ENCODE measurements at places on chromosomes 5 and 9.
A peak's percentile ranks its signal among the peaks of the same experiment; 100 is the strongest.

GRCh38 chr5:119386596-119387344, 31.0 kb downstream of the TNFAIP8 start:
- DNase-seq, result no peak

DNA sequence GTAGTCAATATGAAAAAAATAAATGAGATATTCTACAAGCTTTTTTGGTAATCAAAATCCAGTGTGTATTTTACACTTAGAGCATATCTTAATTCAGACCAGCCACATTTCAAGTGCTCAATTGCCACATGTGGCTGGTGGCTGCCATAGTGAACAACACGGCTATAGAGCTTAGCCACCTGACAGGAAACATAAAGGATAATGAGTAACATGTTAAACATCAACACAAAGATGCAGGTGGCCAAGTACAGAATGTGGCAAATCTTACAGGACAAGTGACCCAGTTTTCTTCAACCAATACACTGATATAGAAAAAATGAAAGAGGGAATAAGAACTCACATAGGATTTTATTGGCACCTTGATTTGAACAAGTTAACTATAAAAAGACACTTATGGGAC, 61.4 kb downstream of the KIF24 start:
- DNase-seq, result no peak

- DNase-seq, result no peak
These were observed 73.9 kb downstream of the KIF24 start for GRCh38 chr9:34254966-34255825.

- peak; percentile 77 for DNase-seq
These were observed at the start of gene OTULIN for GRCh38 chr5:14664270-14665100. Gene OTULIN, plus strand, starts transcription at chr5:14664718. Its CDS starts 108 bp downstream, at chr5:14664826.

DNA sequence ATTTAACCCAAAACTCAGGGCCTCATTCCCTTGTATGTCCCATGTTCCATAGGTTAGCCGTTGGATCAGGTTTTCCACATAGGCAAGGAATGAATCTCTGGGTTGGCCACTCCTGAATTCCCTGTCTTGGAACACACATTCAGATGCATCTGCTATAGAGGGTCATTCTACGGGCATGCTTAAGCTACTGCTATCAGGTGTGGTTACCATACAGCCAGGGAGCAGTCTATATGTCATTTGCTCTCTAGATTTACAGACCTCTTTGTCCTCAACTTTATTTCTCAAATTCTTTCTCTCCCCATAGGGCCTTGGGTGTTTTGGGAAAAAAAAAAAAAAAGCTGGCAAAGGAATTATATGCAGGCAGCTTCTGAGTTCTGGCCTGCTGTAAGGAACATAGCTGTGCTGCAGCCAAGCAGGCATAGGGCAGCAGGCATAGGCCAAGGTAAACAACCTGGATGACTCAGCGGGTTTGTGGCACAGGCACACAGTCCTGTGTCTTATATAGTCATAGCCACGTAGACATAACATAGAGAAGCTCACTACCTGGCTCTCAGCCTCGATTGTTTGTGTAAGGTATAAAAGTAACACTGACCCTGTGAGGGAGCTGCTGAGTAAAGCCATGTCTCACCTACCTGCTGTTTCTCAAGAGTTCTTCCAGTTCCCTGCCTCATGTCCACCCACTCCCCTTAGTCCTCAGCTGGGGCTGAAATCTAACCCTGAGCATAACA, 141.5 kb downstream of the OSTF1 start:
- no peak for DNase-seq

GRCh38 chr9:95887926-95888497, 12.5 kb downstream of the ERCC6L2 start:
- no peak for DNase-seq

DNA sequence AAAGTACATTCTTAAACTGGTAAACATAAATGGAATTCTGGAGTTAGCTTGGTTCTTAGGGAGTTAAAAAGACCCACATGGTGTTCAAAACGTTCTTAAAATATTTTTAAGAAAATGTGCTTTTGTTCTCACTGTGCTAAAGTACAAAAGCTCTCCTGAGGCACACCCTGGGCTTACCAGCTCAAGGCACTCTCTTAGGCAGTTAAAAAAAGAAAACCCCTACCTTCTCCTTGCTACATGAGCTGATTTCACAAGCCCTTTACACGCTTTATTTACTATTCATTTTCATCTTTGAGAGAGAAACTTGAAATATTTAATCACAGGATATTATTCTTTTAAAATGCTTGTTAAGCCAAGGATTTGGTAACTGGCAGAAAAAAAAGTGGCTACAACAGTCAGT, 723.3 kb upstream of the GRAMD2B start:
- DNase-seq, result no peak

DNA sequence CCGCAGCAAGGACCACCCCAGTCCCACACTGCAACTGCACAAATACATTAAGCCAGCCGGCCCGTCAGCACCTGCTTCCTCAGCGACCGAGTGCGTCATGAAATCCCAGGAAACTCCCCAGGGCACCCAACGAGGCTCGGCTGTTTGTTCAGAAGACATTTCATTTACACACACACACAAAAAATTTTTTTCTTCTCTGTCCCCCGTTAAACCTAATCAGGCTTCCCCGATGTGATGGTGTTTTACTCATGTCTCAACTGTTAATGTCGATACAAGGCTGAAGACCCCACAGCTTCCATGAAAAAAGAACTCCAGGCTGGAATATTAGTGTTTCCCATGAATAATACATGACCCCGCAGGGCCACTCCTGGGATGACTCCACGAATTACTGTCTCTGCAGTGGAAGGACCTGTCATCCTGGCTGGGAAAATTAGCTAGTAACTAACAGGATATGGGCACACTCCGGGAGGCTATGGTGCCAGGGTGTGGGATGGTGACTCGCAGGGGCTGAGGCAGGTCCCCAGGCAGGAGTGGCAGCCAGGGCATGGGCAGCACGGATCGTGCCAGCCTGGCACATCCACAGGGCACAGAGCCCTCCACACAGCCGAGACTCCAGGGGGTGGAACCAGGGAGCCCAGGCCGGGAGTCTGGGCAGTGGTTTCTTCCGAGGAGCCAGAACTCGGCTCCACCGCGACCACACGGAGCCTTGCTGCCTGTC, 102.4 kb downstream of the VAV2 start:
- DNase-seq, result no peak

DNA sequence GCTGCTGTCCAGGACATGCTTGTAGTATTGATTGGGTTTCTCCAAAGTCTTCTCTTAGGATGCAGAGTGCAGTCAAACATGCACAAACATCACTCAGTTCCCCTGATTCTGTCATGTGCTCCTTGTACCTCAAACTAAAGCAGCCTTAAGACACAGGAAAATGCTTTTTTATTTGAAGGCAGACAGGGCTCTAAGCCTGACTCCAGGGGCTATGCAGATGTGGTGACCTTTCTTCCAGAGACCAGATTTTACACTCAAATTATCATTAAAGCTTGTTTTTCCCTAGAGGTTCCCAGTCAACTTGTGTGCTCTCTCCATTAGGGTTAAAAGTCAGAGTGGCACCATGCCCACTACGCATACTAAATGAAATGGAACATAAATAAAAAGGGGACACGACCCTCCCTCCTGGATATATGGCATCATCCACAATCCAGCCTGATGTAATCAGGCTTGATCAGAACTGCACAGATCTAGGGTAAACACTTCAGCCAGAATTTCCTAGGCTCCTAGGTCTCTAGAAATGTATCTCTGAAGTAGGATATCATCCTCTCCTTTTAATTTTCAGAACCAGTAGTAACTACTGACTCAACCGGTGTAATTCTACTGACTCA, 771.1 kb downstream of the NR2F1-AS1 start:
- no peak for DNase-seq

DNA sequence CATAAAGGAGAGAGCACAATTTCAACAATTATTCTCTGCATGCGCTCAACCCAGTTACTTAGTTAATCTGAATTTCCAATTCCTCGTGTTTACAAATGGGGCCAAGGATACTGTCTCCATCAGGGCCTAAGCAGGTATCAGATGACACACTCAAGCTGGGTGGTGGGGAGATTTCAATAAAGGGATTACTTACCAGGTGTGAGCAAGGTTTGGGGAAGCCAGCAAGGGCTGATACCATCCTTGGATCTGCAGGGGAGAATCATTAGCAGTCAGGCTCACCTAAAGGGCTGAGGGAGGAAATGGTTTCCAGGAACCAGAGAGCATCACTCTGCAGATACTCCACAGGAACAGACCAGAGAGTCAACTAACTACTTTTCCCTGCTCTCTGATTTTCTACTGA, 487.1 kb downstream of the NTRK2 start:
- no peak for DNase-seq

GRCh38 chr9:135949501-135950134, 11.6 kb downstream of the UBAC1 start:
- no peak for DNase-seq

GRCh38 chr9:18520416-18521047, 46.6 kb downstream of the ADAMTSL1 start:
- DNase-seq, result no peak

DNA sequence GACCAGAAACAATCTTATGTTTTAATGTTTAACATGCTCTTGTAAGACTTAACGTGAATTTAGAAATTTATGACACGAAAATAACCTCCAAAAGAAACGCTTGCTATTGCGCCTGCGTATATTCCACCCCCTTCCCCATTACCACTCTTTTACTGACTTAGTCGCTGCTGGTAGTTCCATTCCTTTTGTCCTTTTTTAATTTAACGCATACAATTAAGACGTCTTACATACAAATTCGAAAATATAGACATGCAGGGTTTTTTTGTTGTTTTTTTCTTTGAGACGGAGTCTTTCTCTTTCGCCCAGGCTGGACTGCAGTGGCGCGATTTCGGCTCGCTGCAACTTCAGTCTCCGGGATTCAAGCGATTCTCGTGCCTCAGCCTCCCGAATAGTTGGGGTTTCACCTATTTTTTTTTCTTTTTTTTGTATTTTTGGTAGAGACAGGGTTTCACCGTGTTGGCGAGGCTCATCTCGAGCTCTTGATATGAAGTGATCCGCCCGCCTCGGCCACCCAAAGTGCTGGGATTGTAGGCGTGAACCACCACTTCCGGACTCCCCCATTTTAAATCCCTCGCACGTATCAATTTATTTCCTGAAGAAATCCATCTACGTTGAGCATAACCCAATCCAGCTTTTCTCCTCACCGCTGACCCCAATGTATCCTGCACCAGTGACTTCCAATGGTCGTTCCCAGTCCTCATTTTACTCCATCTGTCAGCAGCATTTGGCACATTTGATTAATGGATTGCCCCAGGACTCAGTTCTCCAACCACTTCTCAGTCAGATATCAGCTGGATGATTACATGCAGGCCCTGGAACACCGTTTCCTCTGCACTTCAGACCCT, 684 bp upstream of the MED7 start:
- no peak for DNase-seq

DNA sequence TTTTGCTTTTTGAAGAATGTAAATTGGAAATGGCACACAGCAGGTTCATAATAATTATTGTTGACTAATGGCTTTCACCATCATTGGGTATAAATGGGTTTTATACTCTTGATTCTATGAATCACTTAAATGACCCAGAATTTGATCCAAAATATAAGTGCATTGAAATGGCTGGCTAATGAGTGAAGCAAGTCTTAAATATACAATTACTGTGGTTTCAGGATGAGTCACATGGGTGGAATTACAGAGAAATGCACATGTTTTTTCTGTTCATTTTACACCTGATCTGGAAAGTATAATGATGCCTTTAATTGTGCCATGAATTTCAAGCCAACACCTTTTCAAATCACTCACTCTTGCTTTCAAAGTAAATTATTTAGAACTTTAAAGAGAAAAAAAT, 380.8 kb upstream of the CD180 start:
- DNase-seq, result no peak

- no peak for DNase-seq
These were observed 718 bp upstream of the DENND4C start for GRCh38 chr9:19229595-19230354.

DNA sequence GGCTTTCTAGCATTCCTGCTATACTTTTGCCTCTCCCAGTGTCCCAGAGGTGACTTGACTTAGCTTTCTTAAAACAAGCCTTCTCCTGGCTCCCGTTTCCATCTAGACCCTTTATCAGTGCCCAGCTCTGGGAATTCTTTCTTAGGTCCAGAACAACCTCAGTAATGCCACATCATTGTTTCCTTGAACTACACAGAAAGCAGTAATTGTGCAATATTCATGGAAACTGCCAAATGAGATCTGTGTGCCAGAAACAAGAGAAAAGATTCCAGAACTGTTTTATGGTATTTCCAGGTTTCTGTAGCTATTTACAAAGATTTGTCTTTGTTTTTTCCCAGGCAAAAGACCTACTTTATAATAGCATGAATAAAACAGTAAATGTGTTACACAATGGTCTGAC, 391.3 kb downstream of the SLCO4C1 start:
- DNase-seq, result no peak

GRCh38 chr5:90813392-90813791, 254.8 kb downstream of the ADGRV1 start:
- no peak for DNase-seq

GRCh38 chr5:133744960-133745308, 132.6 kb upstream of the FSTL4 start:
- DNase-seq, result no peak

DNA sequence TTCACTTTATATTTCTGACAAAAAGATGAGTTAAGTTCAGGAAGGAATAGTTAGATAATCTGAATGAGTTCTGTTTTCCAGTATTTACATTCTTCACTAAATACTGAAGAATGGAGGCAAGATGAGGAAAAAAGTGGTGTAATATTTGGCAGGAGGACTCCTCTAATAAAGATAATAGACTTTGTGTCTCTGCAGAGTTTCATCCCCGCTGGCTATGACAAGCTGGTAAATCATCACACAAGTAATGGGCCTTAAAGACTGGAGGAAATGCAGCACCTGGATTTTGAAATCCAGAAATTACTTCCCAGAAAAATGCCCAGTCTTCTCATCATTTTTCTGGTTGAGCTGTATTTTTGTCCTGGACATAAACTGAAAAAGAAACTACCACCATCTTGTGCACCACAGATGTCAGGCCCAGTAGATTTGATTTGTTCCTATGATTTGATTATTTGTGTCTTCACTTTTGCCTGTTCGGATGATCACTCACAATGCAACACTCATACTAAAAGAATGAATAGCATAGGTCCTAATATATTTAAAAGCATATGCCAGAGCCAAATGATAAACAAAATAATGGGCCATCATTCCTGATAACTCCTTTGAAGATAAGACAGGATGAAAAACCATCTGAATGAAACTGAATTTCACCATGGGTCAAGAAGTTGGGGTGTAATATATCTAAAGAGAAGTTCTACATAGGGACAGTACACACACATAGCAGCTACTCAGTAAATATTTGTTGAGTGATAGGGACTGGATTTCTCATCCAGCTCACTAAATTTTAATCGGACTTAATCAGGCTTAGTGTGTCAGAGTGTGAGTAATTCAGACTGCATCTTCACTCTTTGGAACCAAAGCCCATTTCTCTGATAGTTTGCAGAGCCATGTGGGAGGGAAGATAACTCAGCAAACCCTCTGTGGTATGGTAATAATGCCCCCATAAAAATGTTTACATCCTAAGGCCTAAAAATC, 200.5 kb downstream of the HINT1 start:
- no peak for DNase-seq

Data from stimulated activated CD4-positive, alpha-beta T cell treated with anti-CD3 and anti-CD28 coated beads, Interleukin-2, amount 100 ng/mL, for 4 hours (primary cell).